Femur (tissue), 1 donor: ENCODE measurements at places on chromosomes 7 and 10.

- no peak for DNase-seq
Measured at GRCh38 chr10:61148451-61148850, 204.5 kb upstream of the RHOBTB1 start.

DNA sequence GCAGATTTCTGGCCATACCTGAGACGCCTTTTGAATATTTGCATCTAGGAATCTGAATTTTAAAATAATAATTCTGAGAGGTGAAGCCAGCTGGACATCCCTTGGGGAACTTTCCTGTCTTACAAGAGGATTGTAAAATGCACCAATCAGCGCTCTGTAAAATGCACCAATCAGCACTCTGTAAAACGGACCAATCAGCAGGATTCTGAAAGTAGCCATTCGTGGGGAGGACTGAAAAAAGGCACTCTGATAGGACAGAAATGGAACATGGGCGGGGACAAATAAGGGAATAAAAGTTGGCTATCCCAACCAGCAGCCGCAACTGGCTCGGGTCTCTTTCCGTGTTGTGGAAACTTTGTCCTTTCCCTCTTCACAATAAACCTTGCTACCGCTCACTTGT lies 9.9 kb downstream of the PPIF start:
- no peak for DNase-seq

GRCh38 chr7:134481167-134481566 lies 22.3 kb upstream of the AKR1B1 start:
- no peak for DNase-seq

GRCh38 chr7:151089893-151090730 lies 3.8 kb downstream of the AGAP3 start:
- DNase-seq = no peak

- DNase-seq = no peak
Measured at GRCh38 chr7:55533729-55534080, 38.6 kb downstream of the VOPP1 start.

- no peak for DNase-seq
Measured at GRCh38 chr7:155020996-155021395, 18.1 kb upstream of the PAXIP1 start.

DNA sequence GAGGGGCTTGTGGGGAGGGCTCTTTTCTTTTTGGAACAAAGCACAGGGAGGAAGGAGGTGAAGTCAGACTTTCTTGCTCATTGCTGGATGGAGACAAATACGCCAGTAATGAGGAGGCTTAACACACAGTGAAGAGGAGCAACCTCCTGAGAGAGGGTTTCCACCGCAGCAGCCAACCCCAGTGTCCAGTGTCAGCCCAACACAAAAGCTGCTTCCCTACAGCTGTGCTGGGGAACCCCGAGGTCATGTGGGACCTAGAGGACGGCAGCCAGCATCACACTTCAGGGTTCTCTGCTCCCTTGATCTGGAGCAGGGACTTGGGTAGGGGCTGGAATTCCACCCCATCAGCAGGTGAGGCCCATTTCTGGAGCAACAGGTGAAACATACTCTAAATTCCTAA lies 7.7 kb downstream of the BLNK start:
- no peak for DNase-seq

- DNase-seq = no peak
Measured at GRCh38 chr10:6070660-6071059, 8.5 kb upstream of the IL2RA start.

DNA sequence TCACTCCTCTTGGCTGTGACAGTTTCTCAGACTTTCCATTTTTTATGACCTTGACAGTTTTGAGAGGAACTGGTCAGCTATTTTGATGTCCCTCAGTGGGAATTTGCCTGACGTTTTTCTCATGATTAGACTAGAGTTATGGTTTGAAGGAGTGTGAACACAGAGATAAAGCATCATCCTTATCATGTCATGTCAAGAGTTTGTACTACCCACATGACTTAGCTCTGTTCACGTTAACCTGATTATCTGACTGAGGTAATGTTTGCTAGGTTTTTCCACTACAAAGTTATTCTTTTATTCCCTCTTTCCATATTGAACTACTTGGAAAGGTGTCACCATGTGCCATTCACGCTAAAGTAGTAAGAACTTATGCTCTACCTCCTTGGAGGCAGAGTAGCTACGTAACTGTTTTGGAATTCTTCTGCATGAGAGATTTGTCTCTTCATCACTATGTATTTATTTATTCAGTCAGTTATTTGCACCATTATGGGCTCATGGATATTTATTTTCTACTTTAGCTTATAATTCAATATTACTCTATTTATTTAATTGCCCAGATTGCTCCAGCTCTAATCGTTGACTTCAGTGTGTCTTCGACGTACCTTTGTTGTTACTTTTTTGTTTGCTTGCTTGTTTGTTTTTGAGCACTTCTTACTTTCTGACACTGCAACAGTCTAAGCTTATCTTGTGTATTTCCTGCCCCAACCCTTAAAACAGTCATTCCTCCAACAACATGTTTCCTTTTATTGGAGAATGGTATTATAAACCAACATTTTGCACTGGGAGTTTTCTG lies 50.4 kb downstream of the CPED1 start:
- no peak for DNase-seq

- no peak for DNase-seq
Measured at GRCh38 chr7:38280000-38280399, 6.6 kb upstream of the TARP start.

DNA sequence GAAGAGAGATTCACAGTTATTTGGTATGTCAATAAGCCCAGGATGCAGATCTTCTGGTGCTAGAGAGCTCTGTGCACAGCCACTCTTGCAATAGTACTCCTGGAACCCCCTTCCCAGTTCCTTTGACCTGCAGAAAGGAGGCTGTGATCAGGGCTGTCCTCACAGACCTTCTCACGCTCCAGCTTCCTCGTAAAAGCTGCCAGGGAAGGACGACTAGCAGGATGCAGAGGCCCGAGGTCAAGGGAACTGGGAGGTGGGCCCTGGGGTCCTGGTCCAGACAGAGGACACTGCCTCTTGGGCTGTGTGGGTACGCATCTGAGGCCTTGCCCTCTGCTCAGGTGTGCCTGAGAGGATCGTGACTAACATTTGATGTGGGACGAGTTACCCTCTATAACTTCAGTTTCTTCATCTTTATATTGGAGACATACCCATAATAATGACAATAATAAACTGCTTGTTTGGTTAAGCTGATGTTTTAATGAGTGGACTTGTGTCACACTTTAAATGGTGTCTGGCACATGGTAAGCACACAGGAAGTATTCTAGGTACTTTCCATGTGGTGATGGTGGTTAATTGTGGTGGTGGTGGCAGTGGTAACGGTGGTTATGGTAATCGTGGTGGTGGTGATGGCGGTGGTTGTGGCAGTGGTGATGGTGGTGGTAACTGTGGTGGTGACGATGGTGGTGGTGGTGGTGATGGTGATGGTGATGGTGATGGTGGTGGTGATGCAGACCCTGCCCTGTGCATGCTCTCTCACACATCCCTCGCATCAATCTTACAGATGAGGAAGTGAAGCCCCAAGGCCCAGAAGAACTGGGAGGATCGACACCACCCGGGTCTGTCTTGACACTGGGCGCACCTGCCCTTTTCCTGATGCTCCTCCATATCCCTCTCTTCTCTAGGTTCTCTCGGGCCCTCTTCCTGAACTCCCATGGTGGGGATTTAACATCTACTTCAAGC lies 235.2 kb upstream of the GRB10 start:
- DNase-seq = no peak

GRCh38 chr7:138519061-138519798 lies 59.2 kb downstream of the TRIM24 start:
- DNase-seq = no peak

GRCh38 chr7:30910411-30911073 lies 1.1 kb upstream of the AQP1 start:
- no peak for DNase-seq

DNA sequence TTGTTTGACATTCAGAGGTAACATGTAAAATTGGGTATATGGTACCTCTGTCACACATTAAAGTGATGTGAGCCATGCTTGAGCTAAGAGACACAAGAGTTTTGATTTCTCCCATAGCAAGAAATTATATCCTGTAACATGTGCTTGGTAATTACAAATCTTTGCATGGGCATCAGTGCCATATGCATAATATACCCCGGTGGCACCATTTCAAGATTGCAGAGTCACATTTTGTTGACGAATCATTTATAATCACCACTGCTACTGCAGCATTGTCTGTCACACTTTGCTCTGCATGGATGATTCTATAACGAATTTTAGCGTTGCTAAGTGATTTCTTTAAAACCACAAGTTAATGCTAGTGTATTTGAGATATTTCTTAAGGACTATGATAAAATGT lies 443.7 kb upstream of the LRRN3 start:
- DNase-seq = no peak

GRCh38 chr10:20473023-20473760 lies 423.9 kb downstream of the NEBL start:
- DNase-seq = peak; percentile 30

DNA sequence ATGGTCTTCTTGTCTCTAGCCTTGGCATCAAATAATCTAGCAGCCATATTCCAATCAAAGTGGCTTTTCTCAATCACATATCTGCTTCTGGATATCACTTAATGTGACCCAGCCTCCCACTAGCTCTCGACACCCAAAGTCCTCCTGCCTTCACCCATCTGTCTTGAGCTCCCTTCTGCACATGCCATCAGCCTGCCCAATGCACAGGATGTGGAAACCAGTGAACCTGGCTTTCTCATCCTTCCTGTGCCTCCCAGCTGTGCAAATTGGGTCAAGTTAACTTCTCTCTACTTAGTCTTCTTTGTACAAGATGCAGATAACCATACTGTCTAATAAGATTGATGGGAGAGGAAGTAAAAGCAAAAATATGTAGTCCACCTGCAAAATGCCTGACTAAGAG lies 257.9 kb upstream of the PITRM1 start:
- DNase-seq = no peak

- DNase-seq = no peak
Measured at GRCh38 chr7:33692956-33693355, 212.4 kb upstream of the BMPER start.

GRCh38 chr7:4136501-4137110 lies 545.5 kb upstream of the FOXK1 start:
- no peak for DNase-seq

GRCh38 chr7:71251706-71252105 lies 119.8 kb downstream of the GALNT17 start:
- no peak for DNase-seq

GRCh38 chr7:51629206-51629605 lies 312.6 kb upstream of the COBL start:
- no peak for DNase-seq

- no peak for DNase-seq
Measured at GRCh38 chr10:112739592-112740353, 210.3 kb upstream of the TCF7L2 start.

DNA sequence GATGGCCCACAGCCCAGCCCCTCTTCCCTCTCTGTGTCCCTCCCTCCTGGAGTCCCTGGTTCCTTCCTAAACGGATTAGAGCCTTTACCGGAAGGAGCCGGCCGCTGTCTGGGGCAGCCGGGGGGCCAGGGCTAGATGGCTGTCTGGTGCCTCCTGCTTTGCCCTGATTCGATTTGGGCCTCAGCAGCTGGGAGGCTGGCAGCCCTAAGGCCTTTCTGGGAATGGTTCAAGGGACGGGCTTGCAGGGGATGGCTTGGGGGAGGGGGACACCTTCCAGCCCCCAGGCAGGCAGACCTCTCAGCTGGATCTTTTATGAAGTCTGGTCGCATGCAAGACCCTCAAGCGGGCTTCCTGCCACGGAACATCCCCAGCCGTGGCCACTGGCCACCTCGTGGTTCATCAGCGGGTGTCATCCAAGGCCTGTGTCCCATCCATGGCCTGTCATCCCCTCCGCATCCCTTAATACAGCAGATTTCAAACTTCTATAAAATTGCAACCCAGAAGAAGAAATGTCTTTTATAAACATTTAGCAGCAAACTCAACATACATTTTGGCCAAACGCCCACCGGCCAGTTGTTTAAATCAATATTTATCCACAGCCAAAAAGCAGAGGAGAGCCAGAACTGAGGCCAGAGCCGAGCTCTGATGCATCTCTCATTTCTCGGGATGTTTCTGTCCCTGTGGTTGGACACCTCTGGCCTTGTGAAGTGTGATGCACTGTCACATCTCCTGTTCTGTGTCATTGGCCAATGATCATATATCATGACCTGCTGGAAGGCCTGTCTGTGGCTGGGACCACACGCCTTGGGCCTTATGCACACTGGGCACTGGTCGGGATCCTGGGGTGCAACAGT lies 52.0 kb downstream of the GTF2IRD1 start:
- DNase-seq = peak; percentile 55

GRCh38 chr7:130923365-130923764 lies 189.4 kb upstream of the KLF14 start:
- no peak for DNase-seq

- DNase-seq = no peak
Measured at GRCh38 chr7:40490603-40490924, 355.8 kb downstream of the SUGCT start.

DNA sequence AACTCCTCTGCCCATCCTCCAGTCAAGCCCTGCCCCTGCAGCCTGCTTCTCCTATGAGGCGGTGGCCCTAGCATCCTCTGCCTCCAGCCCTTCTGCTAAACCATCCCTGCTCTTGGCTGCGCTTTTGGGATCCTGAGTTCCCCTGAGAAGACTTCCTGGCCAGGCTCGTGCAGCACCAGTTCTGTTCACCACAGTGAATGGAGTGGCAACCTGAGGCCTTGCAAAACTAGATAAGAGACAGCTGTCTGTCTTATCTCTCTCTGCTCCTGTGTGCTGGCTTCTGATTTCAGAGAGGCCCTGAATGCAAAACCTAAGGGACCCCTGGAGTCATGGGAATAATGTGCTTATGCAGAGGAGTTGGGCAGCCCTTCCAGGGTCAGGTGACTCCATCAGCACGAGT lies 119.2 kb downstream of the TMEM178B start:
- DNase-seq = no peak

GRCh38 chr7:114334989-114335388 lies 79.6 kb upstream of the FOXP2 start:
- DNase-seq = no peak

DNA sequence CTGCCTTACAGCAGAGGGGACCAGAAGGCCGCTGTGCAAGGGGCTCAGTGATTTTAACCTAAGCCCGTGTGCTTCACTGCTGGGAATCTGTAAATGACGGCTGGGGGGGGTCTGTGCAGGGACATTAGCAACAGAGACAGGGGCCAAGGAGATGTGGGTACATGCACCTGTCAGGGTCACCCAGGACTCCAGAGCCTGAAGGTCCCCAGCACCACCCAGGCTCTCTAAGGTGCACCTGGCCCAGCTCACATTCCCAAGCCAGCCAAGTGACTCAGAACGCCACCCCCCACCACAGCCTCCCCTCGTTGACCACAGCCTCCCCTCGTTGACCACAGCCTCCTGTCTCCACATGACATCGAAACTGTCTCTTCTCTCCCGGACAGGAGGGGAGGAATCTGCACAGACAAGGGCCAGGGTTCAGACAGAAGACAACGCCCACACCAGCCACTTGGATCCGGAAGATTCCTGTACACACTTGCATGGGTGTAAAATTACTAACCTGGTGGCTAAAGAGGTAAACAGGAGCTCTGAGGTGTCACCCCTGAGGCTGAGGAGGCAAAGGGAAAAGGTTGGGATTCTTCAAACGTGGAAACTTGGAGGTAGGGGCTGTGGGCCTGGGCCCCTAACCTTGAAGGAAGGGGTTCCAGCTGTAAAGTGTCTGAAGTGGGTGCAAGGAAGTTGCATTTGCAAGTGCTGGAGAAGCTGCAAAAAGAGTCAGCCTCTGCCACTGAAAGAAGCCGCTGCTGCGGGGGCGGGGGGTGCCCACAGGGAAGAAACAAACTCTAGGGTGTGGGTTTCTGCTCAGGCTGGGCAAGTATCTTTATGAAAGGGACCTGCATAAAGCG lies 27.0 kb downstream of the CALML3 start:
- no peak for DNase-seq
